Panc1 (cell line): ENCODE measurements at places on chromosomes 3 and 15. TPM values are rescaled to one million over a fixed set of nuclear protein-coding genes. Genes with fewer than 3 reads are reported as not detected.

The TMOD2 gene
- 1.7 TPM for total RNA-seq

DNA sequence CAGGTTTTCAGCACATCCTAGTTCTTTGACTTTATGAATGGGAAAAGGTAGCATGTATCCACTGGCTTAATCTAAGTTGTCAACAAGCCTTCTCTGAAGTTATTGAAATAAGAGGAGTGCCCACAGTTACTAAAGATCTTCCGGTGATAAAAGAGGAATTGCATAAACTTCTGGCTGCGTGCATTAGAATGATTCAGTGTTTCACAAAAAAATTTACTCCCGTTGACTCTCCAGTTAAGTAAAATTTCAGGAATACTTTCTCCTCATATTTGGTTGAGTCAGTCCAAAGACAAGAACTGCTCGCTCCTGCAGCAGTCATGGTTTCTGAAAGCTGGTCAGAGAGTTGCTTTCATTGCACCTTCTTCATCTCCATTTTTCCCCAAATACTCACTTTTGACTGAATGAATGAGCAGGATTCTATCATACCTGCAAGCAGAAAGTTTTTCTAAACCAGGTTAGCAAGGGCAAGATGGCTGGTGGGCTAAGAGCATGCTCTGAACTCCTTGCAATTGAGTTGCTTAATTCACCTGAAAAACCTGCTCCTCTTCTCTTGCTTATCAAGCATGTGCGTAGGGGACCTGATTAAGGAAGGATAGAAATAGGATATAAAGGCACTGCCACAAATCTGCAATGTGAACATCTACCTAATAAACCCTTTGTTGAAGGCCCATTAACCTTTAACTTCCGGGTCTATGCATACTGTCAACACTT, 64.2 kb upstream of the TIMP4 start:
- DNase-seq, result no peak

- DNase-seq, result no peak
Measured at GRCh38 chr3:15097891-15098290, 1.1 kb downstream of the RBSN start.

GRCh38 chr15:96701443-96701842, 370.9 kb downstream of the NR2F2 start:
- no peak for DNase-seq

- DNase-seq, result no peak
Measured at GRCh38 chr3:13095408-13095937, 22.2 kb upstream of the IQSEC1 start.

GRCh38 chr15:79032656-79033055, 57.9 kb downstream of the RASGRF1 start:
- DNase-seq, result no peak

DNA sequence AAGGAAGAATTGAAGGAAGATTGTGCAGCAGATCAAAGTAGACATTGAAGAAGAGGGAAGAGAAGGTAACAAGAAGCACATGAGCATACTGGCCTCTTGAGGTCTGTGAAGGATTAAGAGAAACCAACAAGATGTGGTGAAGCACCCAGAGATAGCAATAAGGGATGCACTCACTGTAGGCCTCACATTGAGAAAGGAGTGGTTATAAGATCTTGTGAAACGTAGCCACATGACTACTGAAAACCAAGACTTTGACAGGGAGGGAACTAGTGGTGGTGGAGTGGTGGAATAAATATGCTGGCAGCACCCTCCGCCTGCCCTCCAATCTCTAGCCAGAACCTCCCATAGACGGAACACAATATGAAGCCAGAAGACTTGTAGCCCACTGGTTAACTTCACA, 651.2 kb downstream of the DIPK2A start:
- DNase-seq, result no peak
